ENCODE measurements at places on chromosomes 7 and 10.

DNA sequence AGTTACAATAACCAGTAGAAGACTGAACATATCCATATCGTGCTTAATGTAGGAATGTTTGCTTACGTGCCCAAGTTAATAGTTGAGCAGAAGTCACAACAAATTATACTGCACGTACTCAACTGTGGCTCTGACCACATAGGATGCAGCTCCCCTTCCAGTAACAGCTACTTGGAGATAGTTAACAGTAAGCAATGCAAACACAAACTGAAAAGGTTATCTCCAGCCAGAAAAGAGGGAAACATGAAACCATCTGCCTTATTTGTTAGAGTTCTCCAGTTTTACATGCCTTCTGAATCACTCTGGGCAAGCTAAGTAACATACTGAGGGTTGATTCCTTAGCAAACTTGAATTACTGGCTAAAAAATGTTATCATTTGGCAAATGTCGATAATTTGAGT lies 9.8 kb downstream of the DHX32 start:
- no peak for DNase-seq

- peak; percentile 51 for DNase-seq
These were observed 68.0 kb downstream of the LANCL2 start for GRCh38 chr7:55432939-55433784.

- no peak for DNase-seq
These were observed 18.3 kb upstream of the CPXM2 start for GRCh38 chr10:123909866-123910265.

DNA sequence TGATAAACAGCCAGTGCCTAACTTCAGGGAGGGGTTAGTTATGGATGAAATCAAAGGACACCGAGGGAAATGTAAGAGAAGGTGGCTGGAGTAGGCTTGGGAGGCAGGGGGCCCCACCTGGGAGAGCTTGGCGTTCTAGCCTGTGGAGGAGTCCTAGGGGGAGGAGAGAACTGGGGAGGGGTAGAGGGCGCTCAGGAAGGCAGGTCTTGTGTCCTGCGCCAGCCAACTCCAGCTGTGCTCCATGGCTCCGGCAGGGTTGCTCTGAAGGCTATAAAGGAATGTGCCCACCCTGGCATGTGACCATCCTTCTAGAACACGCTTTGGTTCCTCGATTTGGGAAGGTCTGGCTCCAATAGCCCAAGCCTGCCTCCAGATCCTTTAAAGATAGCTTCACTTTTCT lies 96.3 kb downstream of the SEC61G start:
- no peak for DNase-seq

- DNase-seq, result no peak
These were observed 59.0 kb downstream of the VSTM4 start for GRCh38 chr10:49056356-49056755.

GRCh38 chr7:25006276-25006675 lies 26.3 kb upstream of the OSBPL3 start:
- no peak for DNase-seq

DNA sequence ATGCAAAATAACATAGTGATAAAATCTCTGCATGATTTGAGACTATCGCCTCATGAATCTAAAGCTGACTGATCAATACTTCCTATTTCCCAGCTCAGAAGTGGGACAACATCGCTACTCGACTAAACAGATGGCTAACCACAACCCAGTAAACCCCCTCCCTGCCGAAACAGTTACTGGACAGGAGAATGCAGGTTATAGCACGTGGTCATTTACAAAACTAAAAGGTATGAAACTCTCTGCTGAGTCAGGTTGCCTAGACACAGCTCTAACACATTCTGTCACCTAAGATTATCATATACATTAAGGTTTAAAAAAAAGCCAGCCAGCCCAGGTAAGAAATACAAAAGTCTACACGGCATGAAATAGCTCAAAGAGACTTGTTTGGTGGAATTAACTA lies 64.0 kb downstream of the CTBP2 start:
- DNase-seq, result no peak

GRCh38 chr7:38829488-38830165 lies 79.4 kb downstream of the VPS41 start:
- peak; percentile 47 for DNase-seq

DNA sequence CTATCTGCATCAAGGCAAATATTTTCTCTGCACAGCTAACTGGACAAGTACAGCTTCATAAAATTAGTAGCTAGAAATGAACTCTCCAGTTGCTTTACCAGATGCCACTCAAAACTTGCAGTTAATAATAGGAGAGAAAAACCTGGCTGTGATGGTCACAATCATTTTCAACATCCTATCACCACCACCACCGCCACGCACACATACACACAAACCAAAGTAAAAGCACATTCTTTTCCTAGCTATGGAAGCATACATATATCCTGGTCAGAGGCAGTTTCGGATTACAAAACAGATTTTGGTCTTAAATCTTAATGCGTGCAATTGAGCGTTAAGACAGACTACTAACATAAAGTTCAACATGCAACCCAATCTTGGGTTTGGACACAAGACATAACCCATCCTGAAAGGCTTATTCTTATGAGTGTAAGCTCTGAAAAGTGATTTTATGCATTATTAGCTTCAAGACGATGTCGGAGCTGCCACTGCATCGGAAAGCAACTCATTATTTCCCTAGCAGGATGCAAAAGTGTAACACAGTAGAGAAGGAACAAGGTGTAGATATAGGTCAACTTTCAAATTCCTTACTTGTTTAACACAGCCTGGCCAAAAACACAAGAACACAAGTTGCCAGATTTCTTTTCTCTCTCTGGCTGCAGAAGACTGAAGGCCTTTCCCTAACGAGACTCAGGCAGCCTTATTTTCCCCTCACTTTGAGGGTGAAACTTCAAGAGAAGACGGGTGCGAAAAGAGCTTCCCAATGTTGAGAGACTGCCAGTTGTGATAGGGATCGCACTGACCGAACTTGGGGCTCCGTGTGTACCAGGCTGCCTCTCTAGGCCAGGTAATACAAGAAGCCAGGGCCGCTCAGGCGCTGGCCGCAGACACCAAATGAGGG lies 1.2 kb downstream of the CACUL1 start:
- DNase-seq, result no peak

- DNase-seq, result no peak
These were observed 213.7 kb downstream of the GFRA1 start for GRCh38 chr10:116059320-116059719.

DNA sequence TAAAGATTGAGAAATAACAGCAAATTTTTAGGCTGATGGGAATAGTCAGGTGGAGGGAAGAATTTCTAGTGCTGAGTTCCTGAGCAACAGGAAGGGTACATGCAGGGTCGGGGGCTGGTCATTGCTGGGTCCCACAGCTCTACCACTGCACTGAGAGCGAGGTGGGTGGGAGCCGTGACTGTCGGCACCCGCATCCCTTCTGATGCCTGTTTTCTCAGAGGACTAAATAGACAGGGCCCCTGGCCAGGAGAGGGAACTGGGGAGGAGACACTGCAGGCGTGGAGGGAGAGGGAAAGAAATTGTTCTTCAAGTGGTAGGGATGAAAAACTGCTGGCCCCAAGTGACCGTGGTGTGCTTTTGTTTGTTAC lies 7.3 kb downstream of the GTPBP4 start:
- no peak for DNase-seq

DNA sequence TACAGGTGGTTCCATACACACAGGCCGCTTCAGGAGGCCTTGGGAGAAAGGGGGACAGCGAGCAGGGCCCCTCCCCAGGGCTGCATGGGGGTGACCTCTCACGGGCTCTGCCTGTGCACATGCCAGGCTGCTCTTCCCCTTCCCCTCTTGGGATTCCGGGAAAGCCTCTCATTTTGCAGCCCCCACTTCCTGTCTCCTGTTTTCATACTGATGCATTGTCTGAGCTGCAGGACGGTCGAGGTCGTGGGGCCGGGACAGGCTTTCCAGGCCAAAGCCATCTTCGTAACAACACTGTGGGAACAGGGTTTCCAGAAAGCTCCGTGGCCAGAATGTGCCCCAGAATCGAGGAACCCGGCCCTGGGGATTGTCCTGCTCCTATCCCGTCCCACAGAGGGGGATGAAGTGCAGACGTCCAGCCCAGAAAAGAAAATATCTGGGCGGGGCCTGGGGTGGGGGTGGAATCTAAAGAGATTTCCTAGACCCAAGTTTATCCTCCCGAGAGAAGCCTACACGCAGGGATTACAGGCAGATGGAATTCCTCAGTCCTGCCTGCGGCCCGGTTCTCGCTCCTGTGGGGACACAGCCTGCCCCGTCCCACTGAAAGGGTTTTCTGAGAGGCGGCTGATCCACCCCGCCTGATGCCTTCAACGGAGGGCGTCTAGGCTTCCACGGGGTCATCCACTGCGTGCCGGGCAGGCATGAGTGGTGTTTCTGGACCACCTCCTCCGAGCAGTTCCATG lies 29.5 kb upstream of the DNAAF5 start:
- DNase-seq, result no peak

GRCh38 chr10:12559578-12560178 lies 210.3 kb downstream of the CAMK1D start:
- DNase-seq, result no peak

DNA sequence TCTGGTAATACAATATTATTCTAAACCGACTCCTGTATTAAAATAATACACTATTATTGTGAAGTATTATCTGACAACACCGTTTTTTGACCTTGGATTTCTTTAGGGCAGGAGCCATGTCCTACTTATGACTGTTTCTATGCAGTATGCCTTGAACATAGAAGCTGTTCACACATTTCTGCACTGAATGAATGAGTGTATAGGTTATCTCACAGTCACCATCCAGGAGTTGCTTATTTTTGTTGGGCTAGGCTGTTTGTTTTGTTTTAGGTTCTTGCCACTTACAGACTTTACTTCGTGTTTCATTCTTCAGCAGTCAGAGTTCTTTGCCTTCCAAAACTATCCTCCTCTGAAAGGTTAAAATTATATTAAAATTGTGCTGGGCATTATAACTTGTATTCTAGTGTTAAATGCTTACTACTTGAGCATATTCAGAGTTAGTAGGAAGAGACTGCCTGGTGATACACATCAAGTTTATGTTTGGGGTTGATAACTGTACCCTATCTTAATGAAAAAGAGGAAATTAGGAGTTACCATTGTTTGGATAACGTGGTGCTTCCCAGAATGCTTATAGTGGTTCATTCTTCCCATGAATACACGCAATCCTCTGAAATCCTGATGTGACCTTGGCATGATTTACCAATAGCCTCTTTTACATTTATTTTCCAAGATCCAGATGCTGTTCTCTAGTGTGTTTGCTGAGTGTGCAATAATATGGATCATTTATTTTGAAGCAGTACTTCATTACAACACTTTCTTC lies 1.7 kb downstream of the RALA start:
- no peak for DNase-seq

DNA sequence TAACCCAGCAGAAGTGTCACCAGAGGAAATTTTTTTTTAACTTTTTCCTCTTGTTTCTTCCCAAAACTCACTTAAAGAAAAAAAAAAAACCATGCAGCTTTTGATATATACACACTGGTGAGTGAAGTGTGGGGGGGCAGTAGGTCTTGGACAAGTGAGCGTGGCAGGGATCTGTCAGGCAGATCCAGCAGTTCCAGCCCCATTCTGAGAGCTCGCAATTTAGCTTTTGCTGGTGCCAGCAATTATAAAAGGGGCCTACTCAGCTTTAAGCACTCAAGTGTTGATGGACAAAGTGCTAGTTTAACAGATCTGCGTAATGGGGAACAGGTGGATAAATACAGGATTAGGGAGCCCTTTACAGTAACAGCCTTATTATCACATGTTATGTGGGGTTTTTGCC lies 619.2 kb upstream of the GALNT17 start:
- peak; percentile 86 for DNase-seq

Data from NCI-H1417 treated with DMSO at 0.1 percent for 48 hours (cell line).